Stimulated activated CD4-positive, alpha-beta T cell treated with anti-CD3 and anti-CD28 coated beads, Interleukin-4, amount 100 ng/mL, for 1 hour (primary cell): ENCODE measurements at places on chromosomes 3 and 15.

- no peak for DNase-seq
Observed at GRCh38 chr15:28960979-28961378, 75.2 kb downstream of the APBA2 start.

GRCh38 chr3:191412759-191413158, 48.2 kb upstream of the PYDC2 start:
- no peak for DNase-seq

DNA sequence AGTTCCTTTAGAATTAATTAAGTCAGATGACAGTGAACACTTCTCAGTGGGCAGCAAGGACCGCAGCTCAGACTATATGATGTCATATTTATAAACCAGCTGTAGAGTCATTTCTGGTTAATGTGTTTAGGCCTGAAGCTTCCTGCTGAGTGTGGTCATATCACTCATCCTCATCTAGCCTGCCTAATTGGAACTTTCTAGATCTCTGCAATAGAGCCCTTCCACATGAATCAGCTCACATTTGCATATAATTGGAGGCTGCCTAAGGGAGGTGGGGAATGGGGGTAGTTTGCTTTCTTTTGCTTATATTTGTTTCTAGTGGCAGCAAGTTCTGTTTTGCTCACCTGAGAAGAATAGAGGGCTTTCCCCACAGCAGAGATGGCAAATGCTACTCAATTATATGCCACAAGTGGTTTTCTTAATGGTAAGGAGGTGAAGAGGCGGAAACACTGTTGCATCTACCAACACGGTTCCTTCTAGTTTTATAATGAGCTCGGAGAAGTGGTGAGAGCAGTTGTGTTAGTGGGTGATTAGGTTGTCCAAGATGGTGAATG, 148.1 kb downstream of the KLHL25 start:
- no peak for DNase-seq

DNA sequence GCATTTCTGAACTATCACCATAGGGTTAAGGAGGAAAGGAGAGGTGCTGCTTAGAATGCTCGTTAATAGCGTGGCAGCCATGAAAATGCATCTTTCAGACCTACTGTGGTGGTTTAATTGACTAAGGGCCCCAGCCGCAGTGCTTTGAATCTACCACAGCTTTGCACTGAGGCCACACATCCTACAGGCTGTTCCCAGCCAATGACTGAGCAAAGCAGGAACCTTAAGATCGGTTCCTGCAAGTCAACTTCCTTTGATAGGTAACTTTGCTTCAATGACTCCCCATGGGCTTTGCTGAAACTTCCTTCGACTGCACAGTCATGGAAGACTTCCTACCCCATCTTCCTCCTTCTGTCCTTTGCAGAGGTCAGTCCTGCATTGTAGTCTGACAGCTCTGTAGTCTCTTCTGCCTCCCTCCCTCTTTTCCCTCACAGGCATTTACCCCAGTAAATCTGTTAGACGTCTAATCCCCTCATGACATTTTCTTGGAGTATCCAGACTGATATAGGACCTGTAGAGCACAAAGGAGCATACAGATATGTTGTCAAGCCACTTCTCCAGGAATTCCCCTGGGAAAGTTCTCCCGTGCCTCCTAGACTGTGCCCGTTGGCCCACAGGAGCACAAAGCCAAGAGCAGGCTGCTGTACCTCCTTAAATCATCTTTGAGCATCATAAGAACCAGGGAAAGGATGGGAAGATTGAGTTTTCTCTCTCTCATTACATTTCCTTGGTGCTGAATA, 2.6 kb upstream of the BCL2A1 start:
- DNase-seq = no peak

- DNase-seq = no peak
Observed at GRCh38 chr3:114439284-114439683, 145.5 kb downstream of the TIGIT start.

DNA sequence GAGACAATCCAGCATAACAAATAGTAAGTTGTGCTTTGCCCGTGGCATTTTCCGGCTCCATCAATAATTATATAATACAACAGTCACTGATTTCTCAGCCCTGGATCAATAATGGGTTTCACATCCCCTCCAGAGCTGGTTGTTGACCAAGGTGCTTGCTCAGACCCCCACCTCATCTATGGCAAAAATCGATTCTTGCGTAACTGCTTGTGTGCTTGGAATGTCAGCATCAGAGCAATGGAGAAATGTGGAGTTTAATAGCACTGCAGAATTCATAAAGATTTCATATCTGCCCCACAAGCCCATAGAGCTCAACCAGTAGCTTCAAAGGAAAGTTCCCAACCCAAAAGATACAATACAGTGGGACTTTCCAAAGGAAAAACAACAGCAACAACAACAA, 1098.5 kb downstream of the IGSF11 start:
- no peak for DNase-seq

DNA sequence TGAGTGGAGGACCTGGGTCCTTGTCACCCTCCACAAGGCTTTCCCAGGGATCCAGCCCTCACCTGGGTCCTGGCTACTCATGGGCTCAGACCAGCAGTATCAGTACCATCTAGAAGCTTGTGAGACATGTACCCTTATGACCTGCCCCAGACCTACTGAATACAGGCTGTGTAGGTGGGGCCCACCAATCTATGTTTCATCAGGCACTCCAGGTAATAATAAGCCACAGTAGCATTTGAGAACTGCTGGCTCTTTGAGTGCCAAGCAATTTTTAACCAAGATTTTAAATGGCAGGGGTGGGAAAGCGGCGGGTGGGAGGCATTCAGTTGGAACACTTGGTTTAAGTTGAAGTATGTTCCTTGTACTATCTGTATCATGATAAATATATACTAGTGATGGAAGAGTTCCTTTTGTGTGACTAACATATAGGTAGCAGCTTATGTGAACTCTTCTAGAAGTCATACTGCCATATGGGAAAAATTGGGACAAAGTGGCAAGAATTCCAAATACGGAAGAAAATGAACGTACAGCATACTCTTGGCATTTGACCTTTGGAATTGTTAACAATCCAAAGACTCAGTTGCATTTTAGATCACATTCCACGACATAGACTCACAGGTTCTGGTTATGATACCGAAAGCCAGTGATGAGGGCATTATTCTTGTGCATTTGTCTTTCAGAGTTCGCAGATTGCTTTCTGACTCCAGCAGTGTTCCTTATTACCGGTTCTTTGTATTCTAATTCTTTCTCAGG, 190.4 kb downstream of the GHSR start:
- no peak for DNase-seq

GRCh38 chr15:84023636-84024035, 211.9 kb upstream of the GOLGA6L4 start:
- DNase-seq = no peak

DNA sequence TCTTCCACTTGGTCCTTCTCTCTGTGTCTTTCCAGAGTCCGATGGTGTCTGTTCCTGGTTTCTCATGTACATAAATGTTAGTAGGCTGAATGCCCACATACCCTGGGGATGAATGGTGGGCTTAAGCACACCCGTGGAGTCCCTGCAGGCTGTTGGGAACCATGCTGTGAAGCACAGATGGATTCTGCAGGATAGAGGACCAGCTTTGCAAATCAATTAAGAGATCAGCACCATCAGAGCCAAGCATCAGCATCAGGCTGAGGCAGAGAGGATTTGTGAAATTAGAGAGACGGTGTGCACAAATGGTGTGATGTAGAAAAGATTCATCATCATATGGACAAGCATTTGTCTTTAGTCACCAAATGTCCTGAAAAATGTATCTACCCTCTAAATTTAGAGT, 127.1 kb downstream of the SV2B start:
- DNase-seq = no peak

- peak; percentile 52 for DNase-seq
Observed at GRCh38 chr3:71725271-71725991, at the start of gene EIF4E3. TSS of gene EIF4E3 (minus strand) at chr3:71725402. CDS start at chr3:71725367, 35 bp downstream.

GRCh38 chr3:72232777-72233176, 447.8 kb upstream of the PROK2 start:
- DNase-seq = no peak

GRCh38 chr3:26614006-26614685, 8.4 kb upstream of the LRRC3B start:
- DNase-seq = no peak

GRCh38 chr3:133119176-133119575, 81.0 kb downstream of the TMEM108 start:
- no peak for DNase-seq

DNA sequence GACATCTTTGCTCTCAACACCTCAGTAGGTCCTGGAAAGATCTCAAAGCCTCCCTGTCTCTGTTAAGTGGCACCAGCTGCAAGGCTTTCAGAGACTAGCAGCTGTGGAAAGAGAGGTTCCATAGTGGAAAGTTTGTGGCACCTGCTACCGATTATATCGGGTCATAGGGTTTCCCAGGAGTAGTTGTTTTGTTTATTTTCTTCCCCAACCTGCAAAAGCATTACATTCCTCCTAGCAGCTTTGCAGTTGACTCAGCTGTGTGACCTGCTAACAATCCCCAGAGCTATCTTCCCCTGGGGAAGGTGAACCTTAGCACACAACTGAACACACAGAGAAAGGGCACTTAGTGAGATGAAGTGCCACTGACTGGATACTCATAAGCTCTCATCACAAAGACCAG, 598.9 kb upstream of the GRM7 start:
- DNase-seq = no peak

DNA sequence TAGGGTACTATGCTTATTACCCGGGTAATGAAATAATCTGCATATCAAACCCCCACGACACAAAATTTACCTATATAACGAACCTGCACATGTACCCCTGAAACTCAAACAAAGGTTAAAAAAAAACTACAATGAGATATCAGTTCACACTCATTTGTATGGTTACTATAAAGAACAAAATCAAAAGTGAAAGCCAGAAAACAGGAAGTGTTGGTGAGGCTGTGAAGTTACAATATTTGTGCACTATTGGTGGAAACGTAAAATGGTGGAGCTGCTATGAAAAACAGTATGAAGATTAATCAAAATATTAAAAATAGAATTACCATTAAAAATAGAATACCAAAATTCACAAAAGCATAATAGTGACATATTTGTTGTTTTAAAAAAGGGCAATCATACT, 128.9 kb downstream of the ZIC1 start:
- DNase-seq = no peak

DNA sequence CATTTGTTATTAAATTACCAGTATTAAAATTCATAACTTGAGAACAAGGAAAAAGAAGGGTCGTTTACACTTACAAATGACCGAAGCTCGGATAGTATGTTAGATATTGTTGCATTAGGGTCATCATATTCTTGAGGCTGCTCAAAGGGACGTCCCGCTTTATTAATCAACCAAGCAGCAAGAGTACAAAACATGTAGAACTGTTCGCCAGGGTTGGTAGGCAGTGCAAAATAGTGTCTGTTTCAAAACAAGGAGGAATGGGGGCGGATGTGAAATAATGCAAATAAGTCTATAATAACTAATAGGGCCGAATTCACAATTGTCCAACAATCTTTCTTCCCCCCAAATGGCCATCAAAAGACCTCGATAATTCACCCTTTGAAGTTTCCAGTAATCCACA, 2.9 kb downstream of the IFT57 start:
- DNase-seq = no peak

GRCh38 chr15:26628071-26628470, 144.8 kb downstream of the GABRB3 start:
- no peak for DNase-seq

DNA sequence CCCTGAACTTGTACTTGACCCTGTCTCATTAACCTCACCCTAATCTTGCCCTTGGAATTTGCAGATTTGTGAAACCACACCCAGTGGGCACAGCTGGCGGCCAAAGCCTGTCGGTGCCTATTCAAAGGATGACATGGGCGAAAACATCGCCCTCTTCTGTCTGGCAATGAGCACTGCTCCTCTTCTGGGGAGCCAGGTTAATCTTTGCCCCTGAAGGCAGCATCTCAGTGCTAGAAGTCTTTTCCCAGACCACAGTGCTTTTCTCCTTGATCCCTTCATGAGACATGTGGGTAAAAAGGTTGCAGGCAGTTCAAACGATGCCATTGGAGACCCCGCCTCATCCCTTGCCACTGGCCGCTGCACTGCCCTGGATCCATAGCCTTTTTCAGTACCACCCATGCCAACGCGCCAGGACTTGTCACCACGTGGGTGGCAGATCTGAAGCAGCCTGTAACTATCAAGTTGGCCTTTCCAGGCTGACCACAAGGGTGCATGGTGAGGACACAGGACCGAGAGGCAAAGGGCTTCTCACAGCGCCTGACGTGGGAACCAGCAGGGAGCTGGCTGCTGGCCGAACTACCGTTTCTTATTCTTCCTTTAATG, 6.5 kb upstream of the DNASE1L3 start:
- peak; percentile 40 for DNase-seq

- DNase-seq = no peak
Observed at GRCh38 chr15:75389791-75390382, 21.5 kb upstream of the MAN2C1 start.

DNA sequence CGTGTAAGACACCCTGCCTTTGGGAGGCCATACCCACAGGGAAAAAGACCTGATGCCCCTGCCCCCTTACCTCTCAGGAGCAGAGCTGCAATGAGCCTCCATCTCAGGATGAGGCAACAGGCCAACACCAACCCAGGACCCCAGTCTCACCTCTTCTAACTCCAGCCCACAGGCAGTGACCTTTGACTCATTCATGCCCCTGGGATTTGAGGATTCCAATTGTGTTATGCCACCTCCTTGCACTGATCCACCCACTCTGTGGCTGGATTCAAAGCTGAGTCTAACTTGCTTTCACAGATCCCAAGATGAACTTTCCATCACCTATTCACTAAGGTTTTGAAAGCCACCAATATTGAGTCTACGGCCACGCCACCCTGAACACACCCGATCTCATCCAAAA, 64.7 kb downstream of the MINAR1 start:
- no peak for DNase-seq

- DNase-seq = no peak
Observed at GRCh38 chr3:152729906-152730305, 105.0 kb upstream of the P2RY1 start.

DNA sequence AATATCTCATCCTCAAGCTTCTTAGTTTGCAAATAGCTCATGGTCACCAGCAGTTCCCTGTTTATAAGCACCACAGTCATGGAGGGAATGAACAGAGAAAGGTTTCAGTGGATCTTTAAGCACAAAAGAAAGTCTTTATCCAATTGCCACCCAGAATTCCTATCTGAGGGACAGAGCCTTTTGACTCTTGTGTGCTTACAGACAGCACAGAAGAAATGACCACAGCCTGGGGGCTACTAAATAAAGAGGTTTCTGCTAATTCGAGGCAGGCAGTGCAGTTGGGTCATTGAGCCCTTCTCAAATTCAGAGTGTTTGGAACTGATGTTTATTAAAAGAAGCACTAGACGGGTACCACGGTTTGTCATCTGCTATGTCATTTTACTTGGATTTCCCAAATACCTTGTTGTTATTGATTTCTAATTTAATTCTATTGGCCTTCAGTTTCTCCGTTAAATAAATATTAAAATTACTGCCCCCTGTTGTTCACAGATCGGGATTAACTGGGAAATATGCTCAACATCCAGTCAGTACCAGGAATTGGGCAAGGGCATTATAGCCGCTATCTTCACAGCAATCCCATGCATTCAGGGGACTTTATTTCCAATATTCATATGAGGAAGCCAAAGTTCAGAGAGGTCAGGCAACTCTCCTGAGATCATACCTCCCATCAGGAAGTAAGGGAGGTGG, 3.6 kb downstream of the PRICKLE2 start:
- no peak for DNase-seq
